RWPE2 (cell line): ENCODE measurements at places on chromosomes 1 and 21.

DNA sequence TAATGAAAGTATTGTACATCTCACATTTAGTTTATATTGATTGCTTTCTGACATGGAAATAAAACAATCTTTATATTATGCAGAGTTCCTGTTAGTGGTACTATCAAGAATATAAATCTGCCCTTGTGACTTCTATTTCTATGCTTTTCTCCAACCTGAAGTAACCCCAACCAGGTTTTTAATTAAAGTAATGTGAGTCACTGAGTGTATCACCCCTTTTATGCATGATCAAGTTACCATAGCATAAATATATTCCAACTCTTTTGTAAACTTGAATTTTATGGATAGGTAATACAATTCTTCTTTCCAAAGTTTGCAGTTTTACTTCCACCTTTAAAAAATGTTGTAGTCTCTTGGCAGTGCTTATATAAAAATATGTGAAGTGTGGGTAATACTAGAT, 532.3 kb downstream of the USP25 start:
- H3K4me3 ChIP-seq = no peak overlapping the region
- no peak overlapping the region for H3K27ac ChIP-seq
- no peak for DNase-seq
- no peaks in the 10 kb centered on the region for H3K4me1 ChIP-seq
- H3K27me3 ChIP-seq = no peaks in the 10 kb centered on the region

- DNase-seq = no peak
- H3K4me1 ChIP-seq = peaks cover 12% of the 10 kb centered on the region
- no peaks in the 10 kb centered on the region for H3K36me3 ChIP-seq
- H3K27me3 ChIP-seq = no peaks in the 10 kb centered on the region
- H3K27ac ChIP-seq = peak overlapping the region; percentile 64
Measured at GRCh38 chr1:9643351-9644256, 7.9 kb upstream of the PIK3CD start.

- H3K27me3 ChIP-seq = no peaks in the 10 kb centered on the region
- DNase-seq = no peak
- H3K4me3 ChIP-seq = no peak overlapping the region
Measured at GRCh38 chr21:44018813-44019567, 6.9 kb downstream of the TRAPPC10 start.

- no peaks in the 10 kb centered on the region for H3K27me3 ChIP-seq
- DNase-seq = no peak
- peak overlapping the region; percentile 44 for H3K27ac ChIP-seq
- no peak overlapping the region for H3K4me3 ChIP-seq
Measured at GRCh38 chr1:62285440-62285839, 33.8 kb downstream of the KANK4 start.

DNA sequence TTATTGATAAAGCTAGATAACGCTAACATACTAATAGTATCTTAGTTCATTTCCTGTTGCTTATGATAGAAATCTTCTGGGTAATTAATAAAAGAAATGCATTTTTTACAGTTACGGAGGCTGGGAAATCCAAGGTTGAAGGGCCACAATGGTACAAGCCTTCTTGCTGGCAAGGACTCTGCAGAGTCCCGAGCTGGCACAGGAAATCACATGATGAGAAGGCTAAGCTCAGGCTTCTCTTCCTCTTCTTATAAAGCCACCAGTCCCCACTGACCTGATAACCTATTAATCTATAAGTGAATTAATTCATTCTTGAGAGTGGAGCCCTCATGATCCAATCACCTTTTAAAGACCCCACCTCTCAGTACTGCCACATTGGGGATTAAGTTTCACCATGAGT, 82.6 kb downstream of the GPR161 start:
- H3K27ac ChIP-seq = no peak overlapping the region
- peaks cover 5% of the 10 kb centered on the region; the same call in 1 of the 2 replicates for H3K36me3 ChIP-seq
- no peak for DNase-seq
- H3K27me3 ChIP-seq = no peaks in the 10 kb centered on the region
- H3K4me3 ChIP-seq = no peak overlapping the region

- H3K4me3 ChIP-seq = no peak overlapping the region
- peaks cover 30% of the 10 kb centered on the region for H3K4me1 ChIP-seq
Measured at GRCh38 chr21:41653954-41654491, 112.8 kb downstream of the RIPK4 start.

GRCh38 chr1:230352537-230352936, 73.6 kb downstream of the PGBD5 start:
- DNase-seq = no peak
- no peaks in the 10 kb centered on the region for H3K27me3 ChIP-seq
- no peaks in the 10 kb centered on the region for H3K4me1 ChIP-seq
- H3K27ac ChIP-seq = no peak overlapping the region
- no peaks in the 10 kb centered on the region for H3K36me3 ChIP-seq

GRCh38 chr1:31297277-31298247, 730 bp downstream of the ZCCHC17 start:
- no peaks in the 10 kb centered on the region for H3K4me1 ChIP-seq
- H3K27ac ChIP-seq = peak overlapping the region; percentile 42
- no peaks in the 10 kb centered on the region for H3K27me3 ChIP-seq
- H3K4me3 ChIP-seq = peak overlapping the region; percentile 82
- no peak for DNase-seq

GRCh38 chr1:66984491-66984890, 59.7 kb downstream of the MIER1 start:
- no peak overlapping the region for H3K4me3 ChIP-seq
- H3K27me3 ChIP-seq = no peaks in the 10 kb centered on the region
- DNase-seq = no peak
- peaks cover 10% of the 10 kb centered on the region for H3K4me1 ChIP-seq

- H3K4me3 ChIP-seq = peak overlapping the region; percentile 40
- H3K27ac ChIP-seq = peak overlapping the region; percentile 49
- no peaks in the 10 kb centered on the region for H3K27me3 ChIP-seq
Measured at GRCh38 chr21:39388811-39389155, 39.9 kb upstream of the HMGN1 start.

- no peaks in the 10 kb centered on the region for H3K36me3 ChIP-seq
- peaks cover 31% of the 10 kb centered on the region for H3K4me1 ChIP-seq
- H3K4me3 ChIP-seq = no peak overlapping the region
- H3K27ac ChIP-seq = no peak overlapping the region
- no peaks in the 10 kb centered on the region for H3K27me3 ChIP-seq
- DNase-seq = no peak
Measured at GRCh38 chr1:110475362-110476027, 24.5 kb downstream of the PROK1 start.

- H3K27me3 ChIP-seq = no peaks in the 10 kb centered on the region
- peaks cover 5% of the 10 kb centered on the region for H3K4me1 ChIP-seq
- H3K27ac ChIP-seq = no peak overlapping the region
Measured at GRCh38 chr1:21628798-21629393, 40.3 kb downstream of the RAP1GAP start.

GRCh38 chr1:150560011-150560438, 10.8 kb downstream of the ADAMTSL4 start:
- peaks cover 20% of the 10 kb centered on the region for H3K36me3 ChIP-seq
- H3K27me3 ChIP-seq = no peaks in the 10 kb centered on the region
- H3K4me1 ChIP-seq = peaks cover 34% of the 10 kb centered on the region
- H3K27ac ChIP-seq = peak overlapping the region; percentile 100
